ENCODE measurements at places on chromosomes 3 and 15.

DNA sequence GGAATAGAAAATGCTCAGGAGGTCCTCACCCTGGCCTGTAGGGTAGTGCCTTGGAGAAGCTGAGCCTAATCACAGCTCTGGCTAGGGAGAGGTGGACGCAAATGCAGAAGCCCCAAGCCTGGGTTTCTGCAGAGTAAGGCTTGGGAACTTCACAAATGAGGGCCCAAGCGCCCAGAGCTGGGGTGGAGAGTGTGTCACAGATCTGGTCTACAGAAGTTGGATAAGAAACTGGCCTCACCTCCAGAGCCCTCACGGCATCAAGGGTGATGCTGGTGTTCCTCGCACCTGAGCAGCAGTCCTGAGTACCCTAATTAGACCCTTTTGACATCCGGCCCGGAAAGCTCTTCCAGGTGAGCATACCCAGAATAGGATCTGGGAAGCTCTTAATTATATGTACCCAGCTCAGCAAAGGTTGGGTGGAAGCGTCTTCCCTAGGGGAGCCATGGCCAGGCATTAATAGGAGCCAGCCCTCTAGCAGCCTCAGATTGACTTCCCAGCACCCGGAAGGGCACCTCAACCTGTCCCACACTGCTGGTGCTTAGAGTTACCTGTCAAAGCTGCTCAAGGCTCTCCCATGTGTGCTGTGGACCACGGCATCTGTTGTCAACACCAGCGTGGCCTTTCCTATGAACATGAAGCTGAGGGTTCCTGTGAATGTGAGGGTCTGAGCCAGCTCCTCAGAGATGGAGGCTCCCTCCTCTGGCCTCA lies 31.8 kb downstream of the RBM5 start:
- no peak for DNase-seq

DNA sequence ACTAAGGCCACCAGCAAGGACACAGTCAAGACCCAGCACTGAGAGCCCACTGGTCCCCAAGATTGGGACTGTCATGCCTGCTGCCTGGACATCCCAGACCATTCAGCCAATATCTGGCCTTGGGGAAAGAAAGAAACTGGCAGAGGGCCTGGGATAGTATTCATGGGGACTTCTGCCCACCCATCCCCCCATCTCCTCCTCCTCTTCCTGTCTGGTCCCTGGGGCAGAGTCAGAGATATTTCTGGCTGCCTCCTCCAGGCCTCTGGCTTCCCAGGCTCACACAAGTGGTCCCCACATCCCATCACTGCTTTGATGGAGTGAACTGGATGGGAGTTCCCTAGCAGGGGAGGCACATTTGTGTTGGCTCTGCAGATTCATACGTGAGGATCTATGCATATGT lies 4.2 kb upstream of the RASL12 start:
- no peak for DNase-seq

- DNase-seq = no peak
These were observed 426.1 kb upstream of the THBS1 start for GRCh38 chr15:39154776-39155175.

GRCh38 chr15:71752128-71752527 lies 58.2 kb upstream of the NR2E3 start:
- no peak for DNase-seq

GRCh38 chr15:36426691-36427090 lies 152.7 kb upstream of the CDIN1 start:
- DNase-seq = no peak

- DNase-seq = no peak
These were observed 51.6 kb downstream of the SEMA3G start for GRCh38 chr3:52393131-52393807.

DNA sequence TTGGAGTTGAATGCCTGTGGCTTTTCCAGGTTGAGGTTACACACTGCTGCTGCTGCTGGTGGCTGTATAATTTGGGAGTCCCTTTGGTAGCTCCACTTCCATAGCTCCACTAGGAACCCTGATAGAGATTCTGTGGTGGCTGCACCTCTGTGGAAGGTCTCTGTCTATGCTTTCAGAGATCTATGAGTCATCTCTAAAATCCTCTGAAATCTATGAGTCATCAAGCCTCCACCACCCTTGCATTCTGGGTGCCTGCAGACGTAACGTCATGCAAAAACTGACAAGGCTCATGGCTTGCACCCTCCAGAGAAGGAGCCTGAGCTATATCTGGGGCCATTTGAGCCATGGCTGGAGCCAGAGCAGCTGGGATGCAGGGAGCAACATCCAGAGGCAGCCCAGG lies 1037.0 kb upstream of the CFAP20DC start:
- DNase-seq = peak; percentile 40

- DNase-seq = no peak
These were observed 223.0 kb upstream of the MLF1 start for GRCh38 chr3:158347966-158348365.

GRCh38 chr15:78338781-78339180 lies 1.4 kb upstream of the CRABP1 start:
- DNase-seq = no peak

GRCh38 chr15:60118626-60119025 lies 114.5 kb downstream of the FOXB1 start:
- DNase-seq = no peak

DNA sequence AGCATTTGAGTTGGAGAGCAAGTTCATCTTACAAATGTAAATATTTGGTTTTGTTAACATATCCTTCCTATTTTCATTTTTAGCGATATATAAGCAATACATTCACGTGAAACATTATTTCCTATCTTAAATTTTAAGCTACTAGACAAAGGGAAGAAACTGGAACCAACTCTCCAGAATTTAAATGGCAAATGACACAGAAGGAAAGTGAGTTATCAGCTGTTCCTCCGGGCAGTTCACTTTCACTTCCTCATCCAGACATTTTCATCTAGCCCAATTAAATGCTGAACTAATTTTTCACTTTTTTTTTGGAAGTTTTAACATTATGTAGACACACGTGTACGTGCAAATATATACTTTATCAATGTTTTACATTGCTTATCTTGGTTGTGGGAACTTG lies 58.7 kb downstream of the MORC1 start:
- DNase-seq = no peak
